ENCODE measurements at places on chromosomes 3 and 15.

DNA sequence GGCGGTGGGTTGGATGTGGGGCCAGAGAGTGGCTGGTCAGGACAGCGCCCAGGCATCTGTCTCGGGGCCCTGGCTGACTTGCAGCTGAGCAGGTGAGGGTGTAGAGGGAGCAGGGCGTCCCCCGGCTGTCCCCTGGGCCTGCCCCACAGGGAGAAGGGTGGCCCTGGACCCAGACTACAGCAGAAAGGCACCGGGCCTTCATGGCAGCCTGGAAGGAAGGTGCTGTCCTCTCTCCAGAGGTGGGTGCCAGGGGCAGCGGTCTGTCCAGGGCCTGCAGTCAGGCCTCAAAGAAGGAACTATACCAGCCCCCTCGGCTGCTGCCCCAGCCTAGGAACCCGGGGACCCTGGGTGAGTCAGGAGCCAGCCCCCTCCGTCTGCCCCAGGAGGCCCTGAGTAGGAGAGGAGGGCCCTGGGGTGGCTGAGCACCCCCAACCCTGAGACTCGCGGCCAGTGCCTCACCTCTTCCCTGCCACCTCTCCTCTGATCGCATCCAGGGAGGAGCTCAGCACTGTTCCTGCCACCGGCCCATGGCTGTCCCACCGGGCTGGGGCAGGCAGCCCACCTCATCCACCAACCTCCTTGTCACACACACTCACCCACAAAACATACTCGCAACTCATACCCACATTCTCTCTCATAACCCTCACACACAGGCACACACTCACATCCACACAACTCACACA lies 133.5 kb downstream of the FBLN2 start:
- no peak for DNase-seq

GRCh38 chr3:196440041-196440537 lies 7.9 kb upstream of the UBXN7 start:
- DNase-seq = no peak

- no peak for DNase-seq
Observed at GRCh38 chr3:171895291-171895690, 52.1 kb downstream of the TMEM212 start.

- DNase-seq = no peak
Observed at GRCh38 chr3:52841211-52841980, 6.6 kb upstream of the MUSTN1 start.

GRCh38 chr15:89785774-89786140 lies 9.6 kb downstream of the MESP2 start:
- no peak for DNase-seq

GRCh38 chr3:54393150-54393549 lies 270.8 kb downstream of the CACNA2D3 start:
- no peak for DNase-seq

- DNase-seq = no peak
Observed at GRCh38 chr15:76840830-76841460, 64.2 kb downstream of the SCAPER start.

GRCh38 chr15:100245487-100245820 lies 96.3 kb downstream of the ADAMTS17 start:
- no peak for DNase-seq

DNA sequence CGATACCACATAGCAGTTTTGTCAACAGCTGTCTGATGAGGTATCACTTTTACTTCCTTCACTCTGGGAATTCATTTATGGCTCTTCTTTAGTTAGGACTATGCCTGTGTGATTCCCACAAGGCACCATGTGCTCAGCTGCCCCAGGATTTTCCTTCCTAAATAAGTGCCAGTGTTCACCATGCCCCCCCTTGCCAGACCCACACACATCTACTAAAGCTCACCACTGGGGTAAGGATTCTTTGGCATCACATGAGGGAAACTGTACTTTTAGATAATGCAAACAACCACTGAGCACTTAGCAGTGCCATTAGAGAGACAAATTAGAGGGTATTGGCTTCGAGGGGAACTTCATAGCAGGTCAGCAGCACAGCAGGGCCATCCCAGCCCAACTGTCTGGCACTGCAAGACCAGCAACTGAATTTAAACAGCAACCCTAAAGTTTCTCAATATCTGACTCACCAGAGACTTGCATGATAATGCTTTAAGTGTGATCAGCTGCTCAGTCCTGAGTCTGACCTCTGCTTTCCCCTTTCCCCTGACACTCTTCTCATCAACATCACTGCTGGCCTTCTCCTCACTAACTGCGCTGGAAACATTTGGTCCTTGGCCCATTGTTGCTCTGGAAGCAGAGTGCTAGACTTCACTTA lies 114.3 kb downstream of the STAC start:
- DNase-seq = no peak

GRCh38 chr3:100245136-100245535 lies 15.7 kb upstream of the TBC1D23 start:
- no peak for DNase-seq

- DNase-seq = no peak
Observed at GRCh38 chr3:160747422-160747821, 8.6 kb upstream of the PPM1L start.

DNA sequence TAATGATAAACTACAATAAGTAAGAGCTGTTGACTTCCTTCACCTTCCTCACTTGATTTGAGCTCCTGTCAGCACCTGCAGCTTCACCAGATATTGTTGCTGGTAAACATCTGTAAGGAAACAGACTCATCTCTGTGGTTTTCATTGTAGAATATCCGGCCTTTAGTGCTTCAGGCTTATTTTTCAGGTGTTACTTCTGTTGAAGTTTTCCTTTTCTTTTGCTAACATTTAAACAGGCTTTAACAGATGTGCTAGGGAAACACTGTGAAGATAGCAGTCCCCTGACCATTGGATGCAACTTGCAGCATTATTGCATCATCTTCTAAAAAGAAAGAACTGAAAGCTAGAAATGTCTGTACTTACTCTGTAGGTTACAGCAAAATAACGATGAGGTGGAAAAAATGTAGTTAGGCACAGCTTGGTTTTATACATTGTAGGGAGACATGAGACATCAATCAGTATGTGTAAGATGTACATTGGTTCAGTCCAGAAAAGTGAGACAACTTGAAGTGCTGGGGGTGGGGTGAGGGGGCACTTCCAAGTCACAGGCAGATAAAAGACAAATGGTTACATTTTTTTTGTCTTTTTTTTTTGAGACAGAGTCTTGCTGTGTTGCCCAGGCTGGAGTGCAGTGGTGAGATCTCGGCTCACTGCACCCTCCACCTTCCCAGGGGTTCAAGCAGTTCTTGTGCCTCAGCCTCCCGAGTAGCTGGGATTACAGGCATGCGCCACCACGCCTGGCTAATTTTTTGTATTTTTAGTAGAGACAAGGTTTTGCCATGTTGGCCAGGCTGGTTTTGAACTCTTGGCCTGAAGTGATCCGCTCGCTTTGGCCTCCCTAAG lies 10.2 kb downstream of the EDEM1 start:
- DNase-seq = no peak

DNA sequence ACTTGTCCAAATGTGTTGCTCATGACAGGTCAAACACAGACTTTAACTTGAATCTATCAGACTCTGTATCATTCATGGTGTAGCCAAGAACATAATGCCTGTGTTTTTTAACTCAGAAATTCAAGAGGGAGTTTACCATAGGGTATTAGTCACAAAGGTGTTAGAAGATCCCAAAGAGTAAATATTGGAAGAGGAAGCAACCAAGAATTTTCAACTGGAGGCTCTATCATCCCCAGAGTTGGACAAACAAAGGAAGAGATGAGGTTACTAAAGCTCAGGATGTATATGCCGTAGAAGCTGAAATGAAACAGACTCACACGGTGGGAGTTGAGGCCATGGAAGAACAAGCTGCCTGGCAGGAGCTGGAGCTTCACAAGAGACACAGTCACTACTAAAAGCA lies 116.2 kb upstream of the COL8A1 start:
- DNase-seq = no peak

GRCh38 chr3:58588030-58588614 lies 10.9 kb upstream of the FAM107A start:
- DNase-seq = no peak

DNA sequence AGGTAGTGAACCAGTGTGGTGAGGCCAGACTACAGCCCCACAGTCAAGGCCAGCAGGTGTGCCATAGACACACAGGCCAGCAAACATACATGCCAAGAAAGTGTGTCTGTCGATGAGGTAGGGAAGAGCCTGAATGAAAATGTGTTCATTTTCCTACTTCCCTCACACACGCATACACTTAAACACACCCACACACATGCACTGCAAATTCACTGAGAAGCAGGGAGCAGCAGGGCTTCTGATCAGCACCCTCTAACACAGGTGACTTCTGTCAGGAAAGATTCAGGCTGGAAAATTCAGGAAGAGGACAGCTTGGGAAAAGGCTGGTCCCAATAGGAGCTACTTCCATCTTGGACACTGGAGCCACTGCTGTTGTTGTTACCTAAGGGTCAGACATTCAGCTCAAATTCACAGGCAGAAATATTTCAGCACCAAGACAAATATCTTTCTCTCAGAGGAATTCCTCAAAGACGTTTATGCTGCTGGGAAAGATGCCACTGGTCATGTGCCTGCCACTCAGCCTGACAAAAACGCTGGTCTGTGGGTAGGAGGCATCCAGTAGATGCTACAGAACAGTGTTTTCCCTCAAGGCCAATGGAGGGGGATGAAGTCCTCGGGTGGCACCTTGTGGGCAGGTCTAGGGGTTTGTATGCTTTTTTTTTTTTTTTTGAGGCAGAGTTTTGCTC lies 40.9 kb upstream of the LARS2 start:
- DNase-seq = no peak

GRCh38 chr3:194488055-194488742 lies 1.4 kb upstream of the ATP13A3 start:
- DNase-seq = peak; percentile 28

DNA sequence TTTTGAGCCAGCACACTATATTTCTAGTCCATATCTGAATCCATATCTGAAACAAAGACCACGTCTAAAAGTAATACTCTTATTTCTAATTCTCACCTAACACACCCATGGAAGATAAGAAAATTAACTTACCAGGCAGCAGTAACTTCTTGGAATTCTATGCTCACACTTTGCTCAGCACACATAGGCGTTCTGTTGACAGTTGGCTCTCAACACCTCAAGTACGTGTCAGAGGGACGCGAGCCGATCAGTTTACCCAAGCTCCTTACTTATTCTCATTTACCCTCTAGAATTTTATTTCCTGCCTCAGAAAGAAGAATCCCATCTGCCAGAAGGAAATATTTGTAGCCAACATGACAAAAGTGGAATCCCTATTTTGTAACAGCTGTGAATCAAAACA lies 911.9 kb downstream of the FHIT start:
- DNase-seq = no peak

- DNase-seq = peak; percentile 66
Observed at GRCh38 chr3:99172736-99173657, 271.5 kb upstream of the DCBLD2 start.

DNA sequence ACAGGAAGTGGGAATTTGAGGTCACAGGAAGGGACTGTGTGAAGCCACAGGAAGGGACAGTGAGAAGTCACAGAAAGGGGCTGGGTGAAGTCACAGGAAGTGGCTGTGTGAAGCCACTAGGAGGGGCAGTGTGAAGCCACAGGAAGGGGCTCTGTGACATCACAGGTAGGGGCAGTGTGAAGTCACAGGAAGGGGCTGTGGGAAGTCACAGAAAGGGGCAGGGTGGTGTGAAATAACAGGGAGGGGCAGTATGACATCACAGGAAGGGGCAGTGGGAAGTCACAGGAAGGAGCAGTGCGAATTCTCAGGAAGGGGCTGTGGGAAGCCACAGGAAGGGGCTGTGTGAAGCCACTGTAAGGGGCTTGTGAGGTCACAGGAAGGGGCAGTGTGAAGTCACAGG lies 35.8 kb downstream of the GASK1A start:
- no peak for DNase-seq

- no peak for DNase-seq
Observed at GRCh38 chr3:128814060-128814459, 65.4 kb upstream of the ACAD9 start.

DNA sequence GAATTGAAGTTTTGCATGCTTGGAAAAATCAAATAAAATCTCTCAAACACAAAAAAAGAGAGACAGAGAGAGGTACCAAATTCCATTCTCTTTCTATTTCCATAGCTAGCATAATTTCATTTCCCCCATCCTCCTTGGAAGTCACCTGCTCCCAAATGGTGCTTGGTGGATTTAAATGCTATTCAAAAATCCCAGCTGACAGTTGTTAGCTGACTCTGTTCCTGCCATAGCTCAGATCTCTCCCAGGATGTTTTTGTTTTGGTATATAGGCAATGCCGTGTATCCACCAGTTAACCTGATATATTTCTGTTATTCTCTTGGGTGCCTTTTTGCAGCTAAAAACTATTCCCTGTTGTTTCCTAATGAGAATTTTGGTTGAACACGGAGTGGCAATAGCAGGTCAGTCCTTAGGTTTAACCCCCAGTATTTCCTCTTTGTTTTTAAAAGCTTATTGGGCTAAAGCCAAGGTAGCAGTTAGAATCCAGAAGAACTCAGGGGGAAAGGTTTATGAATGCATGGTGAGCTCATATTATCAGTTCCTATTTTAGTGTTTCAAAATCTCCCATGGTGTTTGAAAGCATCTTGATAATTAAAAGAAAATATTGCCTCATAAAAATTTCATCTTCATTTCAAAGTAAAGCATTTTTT lies 240.0 kb upstream of the GBE1 start:
- DNase-seq = no peak

DNA sequence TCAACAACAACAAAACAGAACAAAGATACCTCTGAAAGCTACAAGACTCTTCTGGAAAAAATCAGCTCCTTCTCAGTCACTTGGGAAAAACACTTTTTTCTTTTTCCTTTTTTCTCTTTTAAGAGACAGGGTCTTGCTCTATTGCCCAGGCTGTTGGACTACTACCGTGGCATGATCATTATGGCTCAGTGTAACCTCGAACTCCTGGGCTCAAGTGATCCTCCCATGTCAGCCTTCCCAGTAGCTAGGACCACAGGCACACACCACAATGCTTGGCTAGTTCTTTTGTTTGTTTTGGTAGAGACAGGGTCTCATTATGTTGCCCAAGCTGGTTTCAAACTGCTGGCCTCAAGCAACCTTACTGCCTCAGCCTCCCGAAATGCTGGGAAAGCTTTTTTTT lies 12.8 kb downstream of the MYO9A start:
- no peak for DNase-seq

DNA sequence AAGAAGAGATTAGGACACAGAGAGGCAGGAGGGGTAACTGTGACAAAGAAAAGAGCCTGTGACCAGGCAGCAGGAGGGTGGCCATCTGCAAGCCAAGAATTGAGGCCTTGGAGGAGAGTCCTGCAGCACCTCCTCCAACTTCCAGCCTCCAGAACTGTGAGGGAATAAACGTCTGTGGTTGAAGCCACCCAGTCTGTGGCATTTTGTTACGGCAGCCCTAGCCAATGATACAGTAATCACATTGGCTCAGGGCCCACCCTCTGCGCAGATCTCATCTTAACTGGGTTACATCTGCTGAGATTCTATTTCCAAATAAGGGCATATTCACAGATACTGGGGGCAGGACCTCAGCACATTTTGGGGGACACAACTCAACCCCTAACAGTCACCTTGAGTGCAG lies 11.3 kb downstream of the SELENOS start:
- DNase-seq = no peak
